ENCODE measurements at places on chromosomes 5 and 9. TPM values are rescaled to one million over a fixed set of nuclear protein-coding genes. Genes with fewer than 3 reads are reported as not detected.

Gene AHRR
- 1.5 TPM for total RNA-seq

- H3K36me3 ChIP-seq, result no peaks in the 10 kb centered on the region
- H3K4me1 ChIP-seq, result no peaks in the 10 kb centered on the region
- no peak overlapping the region for H3K27ac ChIP-seq
- no peak overlapping the region for H3K4me3 ChIP-seq
- DNase-seq, result no peak
- no peaks in the 10 kb centered on the region for H3K27me3 ChIP-seq
Observed at GRCh38 chr9:101683236-101683635, 55.2 kb downstream of the GRIN3A start.

Gene PCDHGA2
- 1.6 TPM for total RNA-seq

Gene ANKRD18A
- not detected for total RNA-seq

Gene GPR151
- not detected for total RNA-seq

DNA sequence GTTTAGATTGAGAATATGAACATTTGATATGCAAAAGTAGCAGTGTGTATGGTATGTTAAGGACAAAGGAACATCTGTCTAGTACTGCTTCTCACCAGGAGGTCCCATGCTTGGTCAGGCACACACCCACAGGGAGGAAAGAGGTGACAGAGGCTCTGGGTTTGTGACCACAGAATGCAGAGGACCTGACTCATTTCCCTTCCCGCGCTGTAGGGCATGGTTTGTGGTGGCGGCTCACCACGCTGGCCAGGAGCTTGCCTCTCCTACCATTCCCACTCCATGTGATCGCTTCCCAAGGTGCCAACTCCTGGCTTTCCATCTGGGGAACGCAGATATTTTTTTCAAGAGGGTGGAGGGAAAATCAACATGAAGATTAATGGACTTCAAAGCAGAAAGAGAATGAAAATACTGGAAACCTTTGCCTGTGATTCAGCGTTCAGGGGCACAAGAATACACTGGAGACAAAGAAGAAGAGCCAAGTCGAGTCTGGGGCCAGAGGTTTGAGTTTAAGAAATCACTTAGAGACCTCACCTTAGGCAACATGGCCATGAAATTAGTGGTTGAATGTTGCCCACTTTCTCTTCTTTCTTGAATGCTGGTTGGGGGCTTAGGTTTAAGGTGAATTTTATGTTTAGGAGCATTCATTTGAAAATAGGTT, 477.8 kb downstream of the CCDC171 start:
- DNase-seq, result no peak
- H3K27ac ChIP-seq, result no peak overlapping the region
- H3K36me3 ChIP-seq, result no peaks in the 10 kb centered on the region
- no peaks in the 10 kb centered on the region for H3K27me3 ChIP-seq
- H3K4me1 ChIP-seq, result no peaks in the 10 kb centered on the region

Gene PCDHB14
- 0.49 TPM for total RNA-seq

DNA sequence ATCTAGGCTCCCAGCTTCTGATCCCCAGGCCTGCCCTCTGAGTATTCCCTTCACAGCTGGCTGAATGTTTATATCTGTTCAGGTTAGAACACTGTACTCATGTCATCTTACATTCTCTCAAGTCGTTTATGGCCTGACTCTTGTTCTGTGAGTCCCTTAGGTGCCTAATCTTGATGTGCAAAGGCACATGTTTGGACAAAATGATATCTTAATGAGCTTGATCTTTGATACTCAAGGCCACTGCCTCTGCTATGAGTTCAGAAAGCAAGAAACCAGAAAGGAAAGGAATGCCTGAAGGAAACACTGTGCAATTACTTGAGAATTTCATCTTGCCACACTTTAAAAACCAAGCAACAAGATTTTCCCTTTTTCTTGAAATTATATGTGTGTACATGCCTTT, 391.8 kb upstream of the ZNF608 start:
- H3K36me3 ChIP-seq, result no peaks in the 10 kb centered on the region
- no peaks in the 10 kb centered on the region for H3K27me3 ChIP-seq
- no peak overlapping the region for H3K4me3 ChIP-seq

DNA sequence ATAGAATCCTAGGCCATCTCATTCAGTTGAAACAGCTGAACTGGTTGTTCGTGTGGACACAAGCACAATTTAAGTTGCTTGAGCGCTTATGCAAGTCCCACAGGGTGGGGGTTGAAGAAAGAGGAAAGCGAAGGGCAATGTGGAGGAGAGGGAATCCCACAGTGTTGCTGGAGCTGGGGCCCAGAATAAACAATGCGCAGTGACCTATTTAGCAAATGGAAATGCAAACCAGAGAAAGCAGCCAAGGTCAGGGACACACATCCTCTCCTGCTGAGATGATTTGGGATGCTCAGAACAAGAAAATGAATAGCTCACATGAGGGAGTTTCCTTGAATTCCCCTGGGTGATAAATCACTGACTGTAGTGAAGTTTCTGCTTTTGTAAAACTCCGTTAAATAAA, 838.3 kb downstream of the TLE4 start:
- H3K4me3 ChIP-seq, result no peak overlapping the region
- no peaks in the 10 kb centered on the region for H3K4me1 ChIP-seq
- no peak for DNase-seq
- no peak overlapping the region for H3K27ac ChIP-seq
- no peaks in the 10 kb centered on the region for H3K27me3 ChIP-seq
